Hematopoietic multipotent progenitor cell (in vitro differentiated cells): ENCODE measurements at places on chromosomes 7 and 10. TPM values are rescaled to one million over a fixed set of nuclear protein-coding genes. Genes with fewer than 3 reads are reported as not detected.

DNA sequence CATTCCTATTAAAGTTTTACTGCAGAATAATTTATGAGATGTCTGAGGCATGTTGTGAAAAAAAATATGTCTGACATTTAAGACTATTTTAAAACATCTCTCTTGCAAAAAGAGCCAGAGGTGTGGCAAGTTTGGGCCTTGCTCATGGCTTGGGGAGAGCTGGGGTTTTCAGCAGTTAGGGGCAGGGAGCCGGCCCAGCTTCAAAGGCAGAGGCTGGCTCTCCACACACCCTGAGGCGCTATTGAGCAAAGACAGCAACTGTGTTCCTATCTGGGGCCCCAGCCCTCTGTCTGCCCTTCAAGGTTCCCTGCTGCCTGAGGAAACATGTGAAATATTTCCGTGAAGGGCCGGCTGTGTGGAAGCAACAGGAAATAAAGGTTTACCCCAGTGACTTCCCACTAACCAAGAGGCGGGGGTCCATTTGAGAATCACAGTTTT is 94.0 kb downstream of the SORBS1 start:
- no peak for DNase-seq

DNA sequence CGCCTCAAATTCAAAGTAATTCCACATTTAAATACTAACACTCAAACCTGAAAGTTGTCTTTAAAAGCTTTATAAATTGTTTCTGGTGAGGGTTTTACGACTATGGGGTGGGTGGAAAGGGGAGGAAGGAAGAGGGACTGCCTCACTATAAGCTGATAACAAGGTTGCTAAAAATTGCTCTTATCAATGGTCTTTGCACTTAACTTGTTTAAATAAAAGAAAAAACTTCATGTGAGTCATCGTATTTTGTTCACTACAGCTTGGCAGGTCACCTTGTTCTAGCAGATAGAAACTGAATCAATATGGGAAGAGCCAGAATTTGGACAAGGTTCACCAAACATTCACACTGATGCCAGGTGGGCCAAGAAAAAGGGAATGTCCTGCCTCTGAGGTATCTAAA is 129.2 kb downstream of the TES start:
- DNase-seq, result peak; percentile 16

DNA sequence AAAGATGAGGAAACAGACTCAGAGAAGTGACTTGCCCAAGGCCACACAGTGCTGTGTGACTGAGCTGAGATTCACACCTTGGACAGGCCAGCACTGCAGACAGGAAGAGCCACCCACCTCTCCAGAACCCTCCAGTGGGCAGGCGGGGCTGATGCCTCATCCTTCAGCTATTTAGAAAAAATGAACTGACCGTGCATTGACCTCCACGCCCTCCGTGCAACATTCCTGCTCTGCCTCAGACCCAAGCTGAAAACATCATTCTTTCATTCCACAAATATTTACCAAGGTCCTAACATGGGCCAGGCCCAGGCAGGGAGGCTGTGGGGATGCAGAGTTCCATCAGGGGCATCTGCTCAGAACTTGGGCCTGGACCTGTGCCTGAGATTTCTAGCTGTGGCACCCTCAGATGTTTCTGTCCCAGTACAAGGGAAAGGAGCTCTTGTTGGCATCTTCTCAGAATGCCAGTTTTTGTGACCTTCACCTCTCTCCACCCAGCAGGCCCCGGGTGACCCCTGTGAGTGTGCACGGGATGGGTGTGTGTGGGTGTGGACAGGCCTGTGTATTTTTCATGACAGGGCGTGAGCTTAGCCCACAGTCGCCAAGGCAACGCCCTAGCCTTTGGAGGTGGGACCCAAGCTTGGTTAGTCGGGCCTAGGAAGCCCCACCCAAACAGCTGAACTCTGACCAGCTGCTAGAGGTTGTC is 6.5 kb downstream of the VSIR start:
- DNase-seq, result no peak

DNA sequence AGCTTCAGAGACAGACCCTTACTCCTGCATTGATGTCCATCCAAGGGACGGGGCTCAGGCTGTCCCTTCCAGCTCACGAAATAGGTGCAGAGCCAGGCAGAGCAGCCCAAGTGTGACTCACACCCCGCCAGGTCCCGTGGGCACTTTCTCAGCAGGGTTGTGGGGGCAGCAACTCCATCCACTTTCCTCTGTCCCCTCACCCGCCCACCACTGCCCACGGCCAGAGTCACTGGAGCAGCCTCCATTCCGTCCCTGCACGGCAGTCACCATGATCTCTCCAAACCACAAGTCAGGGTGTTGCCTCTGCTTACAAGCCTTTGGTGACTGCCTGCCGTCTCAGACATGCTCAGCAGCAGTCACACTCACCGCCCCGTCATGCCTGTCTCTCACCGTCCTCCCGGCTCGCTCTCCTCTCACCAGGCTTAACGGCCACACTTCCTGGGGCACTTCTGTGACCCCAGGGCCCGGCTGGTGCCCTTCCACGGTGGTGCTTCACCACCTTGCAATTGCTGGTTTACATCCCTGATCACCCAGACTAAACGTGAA is 39.3 kb downstream of the CALML3 start:
- DNase-seq, result no peak

DNA sequence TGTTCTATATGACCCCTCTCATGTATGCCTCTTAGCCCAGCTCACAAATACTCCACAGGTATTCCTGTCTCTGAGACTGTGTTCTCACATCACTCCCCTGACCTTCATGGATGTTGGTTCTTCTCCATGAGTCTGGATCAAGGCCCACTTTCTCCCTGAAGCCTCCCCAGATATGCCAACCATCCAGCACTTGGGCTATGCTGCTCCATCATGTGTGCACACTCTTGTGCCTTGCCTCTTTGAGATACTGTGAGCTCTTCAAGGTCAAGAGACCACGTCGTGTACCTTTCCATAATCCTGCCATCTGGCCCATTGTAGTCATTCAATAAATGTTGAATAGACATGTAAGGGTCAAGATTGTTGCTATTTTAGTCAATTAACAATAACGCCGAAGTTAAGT is 30.1 kb upstream of the TM9SF3 start:
- DNase-seq, result no peak

DNA sequence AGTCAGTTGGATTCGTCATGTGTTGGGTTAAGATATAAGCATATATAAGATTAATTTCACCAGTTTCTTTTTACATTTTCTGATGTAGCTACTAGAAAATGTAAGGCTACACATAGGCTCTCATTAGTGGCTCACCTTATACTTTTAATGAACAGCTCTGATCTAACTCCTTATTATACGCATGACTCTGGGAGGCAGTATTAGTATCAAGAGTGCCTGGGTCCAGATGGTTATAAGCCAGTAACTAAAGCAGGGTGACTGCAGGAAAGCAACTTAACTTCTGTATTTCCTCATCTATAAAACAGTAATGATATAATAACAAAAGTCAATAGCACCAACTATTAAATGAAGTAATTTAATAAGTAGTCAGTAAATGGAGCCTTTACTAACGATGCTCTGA is 1.4 kb upstream of the ELMO1 start:
- DNase-seq, result no peak

- no peak for DNase-seq
Observed at GRCh38 chr10:129950676-129951075, 13.4 kb downstream of the EBF3 start.

GRCh38 chr7:43377196-43377960 is 205.5 kb upstream of the STK17A start:
- no peak for DNase-seq

- DNase-seq, result no peak
Observed at GRCh38 chr10:124723826-124724225, 20.4 kb downstream of the FAM53B start.

DNA sequence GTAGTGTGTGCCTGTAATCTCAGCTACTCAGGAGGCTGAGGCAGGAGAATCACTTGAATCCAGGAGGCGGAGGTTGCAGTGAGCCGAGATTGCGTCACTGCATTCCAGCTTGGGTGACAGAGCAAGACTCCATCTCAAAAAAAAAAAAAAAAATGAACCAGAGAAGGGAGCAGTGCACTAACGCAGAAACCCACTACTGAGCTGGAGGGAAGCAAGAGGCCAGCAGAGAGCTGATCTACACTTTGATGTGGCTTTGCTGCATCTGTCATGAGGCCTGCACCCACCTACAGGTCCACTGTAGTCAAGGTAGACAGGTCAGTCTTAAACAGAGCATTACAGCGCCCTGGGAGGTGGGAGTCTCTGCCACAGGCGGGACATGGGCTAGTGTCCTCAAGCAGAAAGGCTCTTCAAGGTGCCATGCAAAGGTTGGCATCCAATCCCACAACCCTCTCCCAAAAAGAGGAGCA is 30.0 kb downstream of the MAT1A start:
- no peak for DNase-seq

DNA sequence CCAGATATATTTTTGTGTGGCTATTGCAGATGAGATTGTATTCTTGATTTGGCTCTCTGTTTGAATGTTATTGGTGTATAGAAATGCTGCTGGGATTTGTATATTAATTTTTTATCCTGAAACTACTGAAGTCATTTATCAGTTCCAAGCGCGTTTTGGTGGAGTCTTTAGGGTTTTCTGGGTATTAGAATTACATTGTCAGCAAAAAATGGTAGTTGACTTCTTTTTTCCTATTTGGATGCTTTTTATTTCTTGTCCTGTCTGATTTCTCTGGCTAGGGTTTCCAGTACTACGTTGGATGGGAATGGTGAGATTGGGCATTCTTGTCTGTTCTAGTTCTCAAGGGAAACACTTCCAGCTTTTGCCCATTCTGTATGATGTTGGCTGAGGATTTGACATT is 415.5 kb upstream of the CHRM2 start:
- DNase-seq, result no peak

GRCh38 chr10:124663228-124663627 is 81.0 kb downstream of the FAM53B start:
- DNase-seq, result no peak

GRCh38 chr7:128164955-128165670 is 76.0 kb upstream of the LEP start:
- DNase-seq, result no peak

- no peak for DNase-seq
Observed at GRCh38 chr10:120715171-120715570, 136.0 kb upstream of the WDR11 start.

- DNase-seq, result no peak
Observed at GRCh38 chr10:131694168-131694780, 206.5 kb upstream of the PPP2R2D start.

- no peak for DNase-seq
Observed at GRCh38 chr7:22442882-22443369, 57.1 kb downstream of the STEAP1B start.

MSMB gene
- not detected for total RNA-seq

KCNIP2 gene
- 0.27 TPM for total RNA-seq

CPN1 gene
- not detected for total RNA-seq

SLC26A5 gene
- not detected for total RNA-seq

LLCFC1 gene
- total RNA-seq, result not detected

NKX1-2 gene
- not detected for total RNA-seq

PDZD7 gene
- 1.3 TPM for total RNA-seq

SPDYE5 gene
- total RNA-seq, result under 0.01 TPM

AKR1C4 gene
- not detected for total RNA-seq

FAM131B gene
- 0.81 TPM for total RNA-seq
